CD4-positive, alpha-beta T cell treated with Interleukin-17A for 1 hour (primary cell): ENCODE measurements at places on chromosomes 5 and 9.
A peak's percentile ranks its signal among the peaks of the same experiment; 100 is the strongest.

DNA sequence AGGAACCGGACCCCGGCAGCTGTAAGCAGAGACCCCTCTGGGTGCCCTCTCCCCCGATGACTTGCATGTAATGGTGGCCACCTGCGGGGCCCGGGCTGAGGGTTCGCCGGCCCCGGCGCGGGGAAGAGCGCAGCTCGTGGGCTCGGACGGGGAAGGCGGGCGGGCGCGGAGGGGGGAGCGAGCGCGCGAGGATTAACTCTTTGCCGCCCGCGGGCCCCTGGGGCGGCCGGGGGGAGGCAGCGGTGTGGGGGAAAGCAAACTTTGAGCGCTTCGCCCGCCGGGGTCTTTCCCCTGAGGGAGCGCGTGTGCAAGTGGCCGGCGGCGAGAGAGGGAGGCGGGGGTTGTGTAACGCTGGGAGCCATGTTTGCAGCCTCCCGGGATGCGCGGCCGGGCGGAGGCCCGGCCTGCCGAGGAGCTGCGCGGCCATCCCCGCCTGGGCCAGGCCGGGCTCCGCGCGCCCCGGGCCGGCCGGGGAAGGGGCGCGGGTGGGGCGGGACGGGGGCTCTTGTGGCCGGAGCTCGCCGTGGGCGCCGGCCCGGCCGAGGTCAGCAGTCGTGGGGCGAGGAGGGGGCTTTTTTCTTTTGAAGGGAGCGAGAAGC lies 547 bp downstream of the ANP32B start:
- DNase-seq, result peak; percentile 64

DNA sequence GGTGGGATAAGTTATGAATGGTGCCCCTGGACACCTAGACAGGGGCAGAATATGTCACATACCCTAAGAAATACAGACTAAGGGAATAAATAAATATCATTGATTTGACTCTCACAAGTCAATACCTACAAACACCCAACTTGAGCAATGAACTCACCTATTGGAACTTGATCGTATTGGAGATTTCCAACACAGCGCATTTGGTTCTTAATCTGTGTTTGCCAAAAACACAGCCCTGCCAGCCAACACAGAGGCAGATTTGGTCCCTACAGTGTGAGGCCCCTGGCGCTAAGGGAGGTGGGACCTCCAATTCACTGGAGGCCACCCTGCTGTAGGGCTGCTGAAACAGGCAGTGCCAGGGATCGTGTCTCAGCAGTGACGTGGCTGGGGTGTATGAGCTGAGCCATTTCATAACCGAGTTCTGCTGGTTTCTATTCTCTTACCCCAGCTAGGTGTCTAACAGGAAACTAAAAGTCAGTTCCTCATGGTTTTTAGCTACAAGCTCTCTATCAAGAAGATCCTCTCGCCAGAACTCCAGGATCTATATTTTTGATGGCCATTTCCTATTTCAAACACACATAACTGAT lies 84.5 kb downstream of the SLC1A1 start:
- no peak for DNase-seq

DNA sequence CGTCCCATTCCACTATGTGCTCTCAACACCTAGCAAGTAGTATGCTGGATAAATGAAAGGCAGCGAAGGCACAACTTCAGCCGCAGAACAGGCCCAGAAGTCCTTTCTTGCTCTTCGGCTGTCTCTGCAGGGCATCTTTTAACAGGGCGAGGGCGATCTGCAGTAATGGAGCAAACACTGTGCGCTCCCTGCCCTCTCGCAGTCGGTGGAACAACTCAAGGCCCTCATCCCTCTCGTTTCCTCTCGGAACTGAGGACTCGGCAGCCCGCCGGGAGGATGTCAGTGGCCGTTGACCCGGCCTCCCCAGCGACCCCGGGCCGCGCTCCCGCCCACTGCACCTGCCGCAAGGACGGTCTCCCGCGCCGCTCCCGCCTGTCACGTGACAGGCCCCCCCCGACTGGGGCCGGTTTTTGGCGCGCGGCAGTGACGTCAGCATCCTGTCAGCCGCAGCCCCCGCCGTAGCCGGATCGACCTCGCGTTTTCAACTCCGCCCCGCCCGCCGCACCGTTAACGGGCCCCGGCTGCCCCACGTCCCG lies 1.1 kb downstream of the ZNF367 start:
- DNase-seq, result peak; percentile 92

DNA sequence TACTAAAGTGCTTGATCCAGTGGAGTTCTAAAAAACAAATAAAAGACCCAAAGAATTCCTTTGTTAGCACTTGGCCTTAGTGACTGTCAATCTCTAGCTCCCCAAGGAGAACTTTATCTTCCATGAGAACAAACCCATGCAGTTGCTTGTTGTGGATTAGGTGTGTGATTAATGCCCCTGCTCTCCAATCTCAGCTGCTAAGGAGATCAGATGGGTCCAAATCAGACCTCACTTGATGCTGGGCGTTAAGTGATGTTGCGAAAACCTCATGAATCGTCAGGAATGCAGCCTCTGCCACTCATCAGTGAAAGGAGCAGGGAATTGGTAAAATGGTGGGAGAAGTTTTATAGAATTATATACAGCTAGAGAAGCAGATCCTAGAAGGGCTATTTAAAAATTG lies 133.7 kb downstream of the DMAC1 start:
- DNase-seq, result no peak

DNA sequence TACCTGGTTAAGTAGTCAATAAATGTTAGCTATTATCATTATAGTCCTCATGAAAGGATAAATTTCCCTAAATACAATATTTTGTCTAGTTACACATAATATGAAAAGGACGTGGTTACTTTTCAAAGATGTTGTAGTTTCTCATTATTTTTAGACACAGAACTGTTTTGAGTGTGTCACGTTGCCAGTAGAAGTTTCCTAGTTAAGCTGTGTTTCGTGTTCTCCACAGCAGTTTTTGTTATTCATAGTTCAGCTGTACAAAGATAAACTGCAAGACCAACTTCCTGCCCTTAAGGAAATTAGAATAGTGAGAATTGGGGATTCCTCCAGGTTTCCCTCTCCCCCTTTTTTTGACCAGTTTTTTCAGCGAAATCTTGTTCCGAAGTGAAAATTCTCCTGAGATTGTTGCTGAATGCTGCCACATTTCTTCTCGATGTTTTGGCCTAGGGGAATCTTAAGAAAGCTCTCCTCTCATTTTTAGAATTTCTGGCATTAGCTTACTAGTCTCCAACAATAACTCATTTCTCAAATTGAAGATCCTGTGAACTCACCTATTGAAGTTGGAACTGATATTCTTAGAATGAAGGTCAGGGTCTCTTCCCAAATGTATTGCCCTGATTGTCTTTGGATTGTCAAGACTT lies 176.1 kb downstream of the PAM start:
- no peak for DNase-seq

DNA sequence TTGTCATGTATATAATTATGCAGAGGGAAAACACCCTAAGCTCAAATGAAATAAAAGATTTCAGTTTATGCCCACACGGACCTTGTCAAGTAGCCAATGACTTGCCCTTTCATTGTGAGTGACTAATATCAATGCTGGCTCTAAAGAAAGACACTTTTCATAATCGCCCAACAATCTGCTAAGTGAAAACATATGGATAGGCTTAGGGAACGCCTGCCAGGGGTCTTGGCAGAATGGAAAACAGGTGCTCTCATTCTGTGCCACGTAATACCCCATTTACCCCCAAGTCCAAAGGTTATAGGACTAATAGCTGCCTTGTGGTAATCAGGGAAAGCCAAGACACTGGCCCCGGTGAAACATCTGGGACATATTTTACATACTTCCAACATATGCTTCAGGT lies 157.7 kb downstream of the SLF1 start:
- DNase-seq, result no peak

GRCh38 chr5:75678155-75678554 lies 39.1 kb downstream of the POC5 start:
- peak; percentile 52 for DNase-seq

DNA sequence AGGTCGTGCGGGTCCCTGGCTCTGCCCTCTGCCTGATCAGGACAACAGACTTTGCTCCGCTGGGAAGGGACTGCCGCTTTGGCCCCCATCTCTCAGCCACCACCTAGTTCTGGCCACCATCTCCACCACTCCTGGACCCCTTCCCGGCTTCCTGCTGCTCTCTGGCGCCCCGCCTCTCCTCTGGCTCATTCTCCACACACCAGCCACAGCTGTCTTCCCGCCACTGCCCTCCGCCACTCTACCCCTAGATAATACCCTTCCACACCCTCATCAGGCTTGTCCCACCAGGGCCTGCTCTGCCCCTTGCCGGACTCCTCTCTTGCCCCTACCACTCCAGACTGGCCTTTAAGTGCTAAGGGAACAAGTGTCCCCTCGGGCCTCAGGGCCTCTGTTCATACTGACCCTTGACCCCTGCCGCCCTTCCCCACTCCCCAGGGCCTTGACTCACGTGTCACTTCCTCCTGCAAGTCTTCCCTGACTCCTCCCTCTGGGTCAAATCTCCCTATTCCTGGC lies 3.0 kb upstream of the CDX1 start:
- DNase-seq, result no peak

GRCh38 chr9:123739387-123739786 lies 190.5 kb downstream of the DENND1A start:
- no peak for DNase-seq

DNA sequence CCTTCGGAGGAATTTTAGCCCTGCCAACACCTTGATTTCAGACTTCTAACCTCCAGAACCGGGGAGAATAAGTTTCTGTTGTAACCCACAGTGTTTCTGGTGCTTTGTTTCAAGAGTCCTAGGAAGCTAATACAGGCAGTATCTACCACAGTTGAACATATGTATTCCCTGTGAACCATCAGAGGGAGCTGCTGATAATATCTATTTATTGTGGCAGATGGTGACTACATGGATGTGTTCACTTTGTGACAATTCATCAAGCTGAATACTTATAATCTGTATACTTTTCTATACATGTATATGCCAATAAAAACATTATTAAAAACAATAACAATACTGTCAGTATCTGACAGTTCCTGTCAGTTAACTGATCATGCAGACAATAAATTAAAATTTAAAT lies 137.2 kb upstream of the GNA14 start:
- DNase-seq, result no peak

DNA sequence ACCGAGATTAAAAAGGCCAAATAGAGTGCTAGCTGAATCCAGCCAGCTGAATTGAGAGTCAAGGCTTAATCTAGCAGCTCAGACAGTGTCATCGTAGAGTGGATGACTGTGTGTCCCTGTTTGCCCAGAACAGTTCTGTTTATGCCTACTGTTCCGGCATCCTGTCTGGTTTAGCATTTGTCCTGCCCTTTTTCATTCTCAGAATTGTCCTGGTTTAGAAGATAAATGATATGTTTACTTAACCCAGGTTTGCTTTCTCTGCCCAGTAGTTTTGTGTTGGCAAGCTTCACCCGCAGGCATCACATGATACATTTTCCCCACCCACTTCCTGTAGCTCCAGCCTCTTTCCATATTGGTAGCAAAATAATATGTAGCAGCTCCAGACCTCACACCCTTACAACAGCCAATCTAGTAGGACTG lies 41.3 kb upstream of the ZSWIM6 start:
- DNase-seq, result no peak

GRCh38 chr5:43400082-43400481 lies 12.1 kb downstream of the CCL28 start:
- no peak for DNase-seq

DNA sequence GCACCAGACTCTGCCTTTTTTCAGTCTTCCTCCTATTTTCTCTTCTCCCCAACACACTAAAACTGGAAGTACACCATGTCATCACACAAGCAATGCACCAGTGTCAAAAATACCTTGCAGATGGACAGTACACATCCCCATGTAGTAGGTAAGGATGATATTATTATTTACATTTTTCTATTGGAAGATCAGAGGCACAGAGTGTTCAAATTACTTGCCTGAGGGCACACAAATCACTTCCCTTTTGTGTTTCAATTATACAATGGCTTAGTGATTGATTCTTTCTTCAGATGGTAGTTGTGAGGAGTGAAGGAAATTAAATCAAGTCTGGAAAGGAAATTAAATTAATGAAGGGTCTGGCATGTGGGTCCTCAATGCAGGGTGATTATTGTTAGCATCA lies 39.6 kb downstream of the CTSL start:
- no peak for DNase-seq

GRCh38 chr5:171429543-171429910 lies 10.1 kb downstream of the FGF18 start:
- DNase-seq, result no peak

DNA sequence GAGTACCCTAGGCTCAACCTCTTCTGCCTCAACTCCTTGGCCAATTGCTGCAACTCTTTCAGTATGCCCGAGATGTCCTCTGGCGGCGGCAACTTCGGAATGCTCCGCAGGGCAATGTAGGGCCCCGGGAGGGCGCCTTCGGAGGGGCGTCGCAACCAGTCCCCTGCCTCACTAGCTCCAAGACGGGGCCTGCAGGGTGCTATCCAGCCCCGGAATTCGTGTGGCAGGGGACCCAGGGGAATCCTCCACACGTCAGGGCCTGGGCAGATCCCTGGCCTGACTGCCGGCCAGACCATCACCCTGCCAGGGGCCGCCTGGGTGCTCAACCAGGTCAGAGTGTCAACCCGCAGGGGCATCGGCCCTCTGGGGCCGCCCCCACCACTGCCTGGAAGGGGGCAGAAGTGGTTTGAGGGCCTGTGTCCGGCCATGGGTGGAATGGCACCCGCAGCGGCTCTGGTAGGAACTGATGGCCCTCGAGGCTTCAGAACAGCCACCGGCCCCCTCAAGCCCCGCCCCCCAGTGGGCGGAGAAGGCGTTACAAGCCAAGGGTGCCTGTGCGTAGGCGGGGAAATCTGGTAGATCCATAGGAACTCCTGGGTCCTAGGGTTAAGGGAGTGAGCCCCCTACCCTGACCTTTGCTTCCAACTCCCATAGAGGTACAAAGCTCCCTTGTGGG lies at the start of gene POU5F2:
POU5F2 (minus strand) TSS at position 465 of the 676 bp plus-strand sequence; CDS start at position 428, 37 bp downstream.
- DNase-seq, result no peak

DNA sequence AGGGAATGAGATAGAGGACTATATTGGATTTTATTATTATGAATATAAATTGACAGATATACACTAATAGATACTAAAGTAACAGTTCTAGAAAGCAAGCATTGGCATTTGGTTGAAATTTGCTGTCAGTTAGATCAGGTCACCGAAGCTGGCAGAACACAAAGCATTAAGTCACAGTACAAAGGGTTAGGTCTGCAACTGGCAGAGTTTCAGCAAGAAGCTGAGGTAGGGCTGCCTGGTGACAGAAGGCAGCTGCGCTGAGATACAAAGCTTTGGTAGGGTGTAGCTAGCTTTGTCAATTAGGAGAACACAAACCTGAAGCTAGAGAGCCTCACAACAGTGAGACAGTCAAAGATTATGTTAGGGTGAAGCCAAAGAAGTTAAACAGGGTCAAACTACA lies 6.3 kb upstream of the CSNK1G3 start:
- no peak for DNase-seq
